NCI-H1048 (cell line): ENCODE measurements at places on chromosomes 11 and 22.

- no peak for DNase-seq
Observed at GRCh38 chr11:33825854-33826560, 51.7 kb upstream of the FBXO3 start.

DNA sequence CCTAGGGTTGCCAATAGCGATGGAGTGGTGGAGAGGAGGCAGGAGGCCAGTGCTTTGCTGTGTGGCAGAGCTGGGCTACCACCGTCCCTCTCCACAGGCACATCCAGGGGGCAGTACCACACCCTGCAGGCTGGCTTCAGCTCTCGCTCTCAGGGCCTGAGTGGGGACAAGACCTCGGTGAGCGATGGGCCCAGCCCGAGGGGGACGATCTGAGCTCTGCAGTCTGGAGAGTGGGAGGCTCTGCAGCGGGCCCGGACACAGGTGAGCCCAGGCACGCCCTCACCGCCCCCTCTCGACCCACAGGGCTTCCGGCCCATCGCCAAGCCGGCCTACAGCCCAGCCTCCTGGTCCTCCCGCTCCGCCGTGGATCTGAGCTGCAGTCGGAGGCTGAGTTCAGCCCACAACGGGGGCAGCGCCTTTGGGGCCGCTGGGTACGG is 2.5 kb downstream of the PKP3 start:
- no peak for DNase-seq

DNA sequence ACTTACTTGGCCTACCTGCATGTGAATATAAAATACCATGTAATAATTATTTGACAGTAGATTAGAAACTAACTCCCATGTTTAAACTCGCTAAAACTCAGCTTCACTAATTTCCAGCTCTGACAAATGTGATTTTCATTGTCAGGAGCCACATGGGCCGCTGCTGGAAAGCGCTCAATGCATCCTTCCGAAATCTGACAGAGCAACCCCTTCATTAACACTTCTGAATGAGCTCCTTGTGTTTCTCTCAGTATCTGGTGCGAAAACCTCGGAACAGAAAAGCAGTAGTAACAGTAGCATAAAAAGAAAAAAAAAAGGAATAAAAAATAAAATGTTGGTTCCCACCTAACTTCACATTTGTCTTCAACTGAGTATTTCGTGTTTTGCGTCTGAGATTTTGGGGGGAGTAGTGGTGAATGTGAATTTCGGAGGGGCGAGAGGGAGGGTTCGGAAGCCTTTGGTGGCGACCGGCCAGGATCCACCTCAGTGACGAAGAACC is 710 bp downstream of the MTCH2 start:
- no peak for DNase-seq

GRCh38 chr11:48165426-48165825 is 51.2 kb upstream of the OR4B1 start:
- no peak for DNase-seq

DNA sequence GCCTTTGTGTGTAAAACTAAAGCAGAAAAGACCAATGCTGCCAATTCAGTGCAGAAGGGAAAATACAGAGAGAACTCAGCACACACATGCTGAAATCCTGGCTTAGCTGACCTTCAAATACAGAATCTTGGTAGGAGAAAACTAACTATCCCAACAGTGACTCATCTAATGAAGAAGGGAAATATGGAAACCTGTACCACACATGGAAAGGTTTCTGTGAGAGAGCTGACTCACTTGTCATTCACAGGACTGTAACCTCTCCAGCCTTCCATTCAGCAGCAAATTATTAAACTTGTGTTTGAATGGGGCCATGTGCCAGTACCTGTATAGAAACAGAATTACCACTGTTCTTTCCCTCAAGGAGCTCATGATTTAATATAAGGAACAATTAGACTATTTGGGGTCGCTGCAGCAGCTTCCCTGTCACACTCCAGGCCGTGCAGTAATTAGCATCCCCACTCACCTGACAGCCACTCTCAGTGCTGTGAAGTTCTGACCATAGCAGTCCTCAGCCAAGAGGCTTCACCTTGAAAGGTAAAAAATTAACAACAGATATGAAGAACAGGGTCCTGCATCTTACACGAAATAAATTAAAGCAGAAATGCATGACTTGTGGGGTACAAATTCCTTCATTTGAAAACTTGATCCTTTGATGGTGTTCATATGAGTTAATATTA is 53.9 kb downstream of the MSANTD4 start:
- DNase-seq = no peak

- no peak for DNase-seq
Observed at GRCh38 chr11:44334356-44335004, 24.5 kb upstream of the ALX4 start.

GRCh38 chr11:13169709-13170108 is 107.9 kb upstream of the BMAL1 start:
- DNase-seq = no peak
